Chondrocyte (in vitro differentiated cells): ENCODE measurements at places on chromosomes 1 and 21.

GRCh38 chr1:22957066-22957465, 15.6 kb downstream of the LACTBL1 start:
- no peak for DNase-seq

GRCh38 chr1:1053022-1053421, 21.1 kb downstream of the RNF223 start:
- no peak for DNase-seq

GRCh38 chr1:184821658-184822057, 67.0 kb upstream of the EDEM3 start:
- DNase-seq = no peak

- DNase-seq = no peak
Observed at GRCh38 chr1:89484092-89485038, 40.3 kb upstream of the LRRC8B start.

DNA sequence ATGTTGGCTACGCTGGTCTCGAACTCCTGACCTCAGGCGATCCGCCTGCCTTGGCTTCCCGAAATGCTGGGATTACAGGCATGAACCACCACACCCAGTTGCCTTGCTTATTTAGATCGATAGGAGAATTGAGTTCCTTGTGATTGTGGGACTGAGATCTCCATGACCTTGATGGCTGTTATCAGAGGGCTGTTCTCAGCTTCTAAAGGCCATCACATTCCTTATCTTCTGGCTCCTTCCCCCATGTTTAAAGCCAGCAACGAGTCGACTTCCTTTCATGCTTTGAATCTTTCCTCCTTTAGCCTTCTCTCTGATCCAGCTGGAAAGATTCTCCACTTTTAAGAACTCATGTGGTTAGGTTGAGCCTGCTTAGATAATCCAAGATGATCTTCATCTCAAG, 38.0 kb downstream of the CTH start:
- DNase-seq = no peak

DNA sequence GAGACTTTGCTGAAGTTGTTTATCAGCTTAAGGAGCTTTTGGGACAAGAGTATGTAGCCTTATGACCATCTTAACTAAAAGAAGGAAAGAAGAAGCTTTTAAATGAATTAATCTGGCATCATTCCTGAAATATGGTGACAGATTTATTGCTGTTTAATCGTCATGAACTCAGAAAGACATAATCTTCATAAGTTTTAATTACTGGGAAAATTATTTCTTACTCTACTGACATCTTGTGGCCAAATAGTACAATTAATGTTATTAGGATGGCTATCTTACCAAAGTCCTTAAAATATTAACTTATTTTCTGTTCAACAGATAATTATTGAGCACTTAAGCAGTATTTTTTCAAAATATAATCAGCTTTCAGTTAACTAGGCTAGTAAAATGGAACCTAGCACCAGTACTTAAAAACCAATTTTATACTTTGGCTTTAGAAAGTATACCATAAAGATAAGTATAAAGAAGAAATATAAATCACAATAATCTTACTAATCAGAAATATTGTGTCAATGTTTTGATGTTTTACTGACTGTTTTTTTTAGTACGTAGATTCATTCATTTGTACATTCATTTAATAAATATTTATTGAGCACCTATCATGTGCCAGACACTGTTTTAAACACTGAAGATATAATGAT, 34.7 kb upstream of the GPR25 start:
- DNase-seq = no peak
